Body of pancreas (tissue), 4 donors: ENCODE measurements at places on chromosomes 3 and 15. TPM values are rescaled to one million over a fixed set of nuclear protein-coding genes. Genes with fewer than 3 reads are reported as not detected.

GRCh38 chr3:121710347-121710746 is 39.2 kb downstream of the GOLGB1 start:
- DNase-seq = no peak

GRCh38 chr15:41648770-41649169 is 11.4 kb upstream of the MGA start:
- DNase-seq = no peak

GRCh38 chr3:34131091-34131490 is 332.7 kb downstream of the PDCD6IP start:
- DNase-seq = no peak

DNA sequence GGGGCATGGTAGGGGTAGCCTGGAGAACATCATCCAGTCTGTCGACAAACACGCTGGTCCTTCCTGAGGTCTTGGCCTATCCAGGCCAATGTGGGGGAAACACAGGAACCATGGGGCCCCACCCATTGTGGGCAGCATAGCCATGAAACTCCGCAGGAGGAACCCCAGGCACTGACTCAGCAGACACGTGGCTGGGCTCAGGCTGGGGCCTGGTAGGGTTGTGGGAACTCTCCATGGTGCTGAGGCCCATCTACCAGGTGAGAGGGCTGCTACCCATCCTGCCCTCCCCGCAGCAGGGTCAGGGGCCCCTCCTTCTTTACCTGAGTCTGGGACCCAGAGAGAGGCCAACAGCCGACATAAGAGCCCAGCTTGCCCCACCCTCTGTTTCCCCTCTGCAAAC is 22.6 kb upstream of the CACNA2D2 start:
- DNase-seq = peak; percentile 30

DNA sequence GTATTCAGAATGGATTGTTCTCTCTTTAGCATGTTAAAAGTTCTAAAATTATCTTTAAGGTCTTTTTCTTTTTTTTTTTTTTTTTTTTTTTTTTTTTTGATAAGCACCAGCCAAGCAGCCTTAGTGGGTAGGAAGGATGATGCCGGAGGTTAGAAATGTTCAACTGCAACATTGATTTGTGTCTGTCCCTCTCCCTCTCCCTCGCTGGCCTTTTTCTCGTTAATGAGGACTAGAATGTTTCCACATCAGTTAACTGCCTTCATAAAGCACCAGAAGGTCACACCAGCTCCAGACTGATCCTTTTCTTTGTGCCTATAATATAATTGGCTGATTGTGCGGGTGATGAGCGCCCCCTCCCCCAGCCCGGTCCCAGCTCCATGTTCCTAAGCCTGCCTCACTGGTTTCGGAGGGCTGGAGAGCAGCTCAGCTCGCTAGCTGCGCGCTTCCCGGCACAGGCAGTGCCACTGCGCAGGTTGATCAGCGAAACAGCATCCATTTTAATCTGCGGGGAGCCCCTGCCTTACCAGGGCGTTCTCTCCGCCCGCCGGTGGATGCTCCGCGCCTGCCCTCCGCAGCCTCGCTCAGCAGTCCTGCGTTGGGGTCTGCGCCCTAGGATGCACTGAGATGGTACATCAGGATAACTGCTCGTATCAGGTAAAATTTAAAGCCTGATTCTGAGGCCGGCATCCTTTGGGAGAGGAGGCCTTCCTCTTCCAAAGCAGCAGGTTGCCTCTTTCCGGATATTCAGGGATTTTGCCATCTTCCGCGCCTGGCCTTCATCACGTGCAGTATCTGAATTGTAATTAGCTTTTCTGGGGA is 148.9 kb upstream of the IL12A start:
- DNase-seq = no peak

- DNase-seq = no peak
Measured at GRCh38 chr3:17137321-17137826, 252.6 kb downstream of the PLCL2 start.

DNA sequence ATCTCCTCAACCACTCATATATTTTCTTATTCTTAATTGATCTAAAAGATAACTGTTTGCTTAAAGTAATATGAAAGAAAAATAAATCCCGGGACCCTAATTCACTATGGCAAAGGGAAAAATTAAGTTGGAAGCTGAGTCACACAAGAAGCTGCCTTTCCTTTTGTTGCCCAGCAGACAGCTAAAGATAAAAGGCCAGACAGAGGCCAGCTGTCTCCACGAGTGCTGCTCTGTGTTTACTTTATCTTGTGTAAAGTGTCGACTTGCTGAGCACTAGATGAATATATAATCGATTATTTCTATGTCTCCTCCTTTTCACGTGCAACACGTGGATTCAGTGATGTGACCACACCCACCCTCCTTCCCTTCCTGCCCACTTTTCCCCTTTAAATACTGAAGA is 52.8 kb upstream of the NSMCE3 start:
- no peak for DNase-seq

DNA sequence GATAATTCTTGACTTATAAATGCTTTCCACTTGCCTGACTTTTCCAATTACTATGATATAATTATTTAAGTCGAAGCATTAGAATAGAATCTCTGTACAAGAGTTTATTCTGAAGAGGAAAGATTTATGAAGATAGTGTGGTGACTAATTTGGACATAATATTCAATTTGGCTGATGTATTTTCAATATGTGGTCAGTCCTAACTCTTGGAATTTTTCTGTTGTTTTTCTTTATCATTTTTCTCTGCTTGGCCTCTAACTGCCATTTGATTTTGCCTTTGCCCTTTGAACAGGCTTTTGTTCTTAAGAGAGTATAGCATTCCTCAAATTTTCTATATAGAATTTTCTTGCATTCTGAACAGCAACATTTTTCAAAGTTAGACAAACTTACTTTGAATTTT is 2.6 kb upstream of the MDFIC2 start:
- no peak for DNase-seq

DNA sequence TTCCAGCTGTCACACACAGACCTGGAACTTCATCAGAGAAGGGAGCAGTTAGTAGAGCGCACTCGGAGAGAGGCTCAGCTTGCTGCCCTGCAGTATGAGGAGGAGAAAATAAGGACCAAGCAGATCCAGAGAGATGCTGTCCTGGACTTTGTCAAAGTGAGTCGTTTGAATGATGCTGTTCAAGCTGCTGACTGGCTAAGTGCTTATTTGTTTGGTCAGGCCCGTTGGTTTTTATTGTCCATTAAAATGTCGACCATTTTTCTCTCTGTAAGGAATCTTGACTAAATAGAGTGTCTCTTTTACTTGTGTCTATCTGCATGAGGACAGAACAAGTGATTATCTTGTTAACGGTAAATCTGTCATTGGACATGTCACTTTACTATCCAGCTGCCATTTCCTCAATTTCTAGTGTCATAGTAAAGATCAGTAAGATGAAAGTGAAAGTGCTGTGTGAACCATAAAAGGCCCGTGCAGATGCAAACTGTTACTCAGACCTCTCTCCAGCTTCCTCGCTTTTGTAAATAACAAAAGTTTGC is 56.9 kb downstream of the LRCH3 start:
- DNase-seq = no peak

- DNase-seq = peak; percentile 6
Measured at GRCh38 chr3:168121184-168122017, 25.7 kb upstream of the GOLIM4 start.

DNA sequence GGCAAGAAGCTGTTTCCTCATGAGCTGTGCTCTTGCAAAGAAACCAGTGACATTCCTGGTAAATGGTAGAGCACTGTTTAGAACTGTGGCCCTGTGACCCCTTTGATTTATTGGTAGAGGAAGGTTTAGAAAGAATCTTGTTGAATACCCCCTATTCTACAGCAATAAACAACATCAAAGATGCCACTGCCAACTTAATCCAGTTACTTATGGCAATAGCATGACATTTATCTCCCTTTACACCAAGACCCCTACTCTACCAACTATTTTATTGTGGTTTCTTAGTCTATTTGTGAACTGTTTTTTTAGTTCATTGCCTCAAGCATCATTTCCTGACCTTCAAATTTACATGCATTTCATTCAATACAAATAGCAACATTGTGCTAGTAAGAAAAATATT is 288.6 kb downstream of the EPHA3 start:
- no peak for DNase-seq

- DNase-seq = no peak
Measured at GRCh38 chr3:51642462-51642861, 28.6 kb upstream of the TEX264 start.

DNA sequence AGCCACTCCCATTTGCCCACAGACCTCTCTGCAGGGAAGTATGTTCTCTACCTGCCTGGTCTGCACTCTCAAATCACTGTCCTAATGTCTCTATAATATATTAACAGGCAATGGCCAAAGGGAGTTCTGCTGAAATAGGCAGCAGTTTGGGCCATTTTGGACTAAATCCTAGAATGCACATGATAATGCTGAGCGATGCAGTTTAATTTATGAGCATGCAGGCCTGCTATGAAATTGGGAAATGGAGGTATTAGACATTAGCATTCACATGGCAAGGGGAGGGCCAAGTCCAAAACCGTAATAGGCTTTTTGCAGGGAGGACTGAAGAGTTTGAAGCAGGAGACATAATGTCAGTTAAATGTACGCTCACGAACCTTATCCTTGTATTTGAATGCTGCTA is 31.3 kb downstream of the NMNAT3 start:
- no peak for DNase-seq

- DNase-seq = no peak
Measured at GRCh38 chr3:120410541-120410940, 40.3 kb downstream of the FSTL1 start.

GRCh38 chr3:50572158-50572557 is 2.8 kb downstream of the HEMK1 start:
- DNase-seq = peak; percentile 78

- no peak for DNase-seq
Measured at GRCh38 chr15:101203029-101203573, 48.7 kb downstream of the CHSY1 start.

- no peak for DNase-seq
Measured at GRCh38 chr3:90091549-90091948, 984.1 kb downstream of the EPHA3 start.

- DNase-seq = no peak
Measured at GRCh38 chr15:30859091-30859874, 44.4 kb upstream of the FAN1 start.

DNA sequence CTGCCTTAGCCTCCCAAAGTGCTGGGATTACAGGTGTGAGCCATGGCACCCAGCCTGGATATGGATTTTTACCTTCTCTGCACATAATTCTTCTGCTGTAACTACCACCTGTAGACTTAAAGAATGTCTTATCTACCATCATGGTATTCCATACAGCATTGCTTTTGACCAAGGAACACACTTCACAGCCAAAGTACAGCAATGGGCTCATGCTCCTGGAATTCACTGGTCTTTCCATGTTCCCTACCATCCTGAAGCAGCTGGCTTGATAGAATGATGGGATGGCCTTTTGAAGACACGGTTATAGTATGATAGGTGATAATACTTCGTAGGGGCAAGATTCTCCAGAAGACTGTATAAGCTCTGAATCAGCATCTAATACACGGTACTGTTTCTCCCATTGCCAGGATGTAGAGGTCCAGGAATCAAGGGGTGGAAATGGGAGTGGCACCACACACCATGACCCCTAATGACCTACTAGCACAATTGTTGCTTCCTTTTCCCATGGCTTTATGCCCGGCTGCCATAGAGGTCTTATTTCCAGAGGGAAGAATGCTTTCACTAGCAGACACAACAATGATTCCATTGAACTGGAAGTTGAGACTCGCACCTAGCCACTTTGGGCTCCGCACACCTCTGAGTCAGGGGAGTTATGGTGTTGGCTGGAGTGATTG is 60.9 kb upstream of the CDV3 start:
- no peak for DNase-seq

GRCh38 chr3:124116906-124117305 is 125.0 kb upstream of the ROPN1 start:
- DNase-seq = no peak

DNA sequence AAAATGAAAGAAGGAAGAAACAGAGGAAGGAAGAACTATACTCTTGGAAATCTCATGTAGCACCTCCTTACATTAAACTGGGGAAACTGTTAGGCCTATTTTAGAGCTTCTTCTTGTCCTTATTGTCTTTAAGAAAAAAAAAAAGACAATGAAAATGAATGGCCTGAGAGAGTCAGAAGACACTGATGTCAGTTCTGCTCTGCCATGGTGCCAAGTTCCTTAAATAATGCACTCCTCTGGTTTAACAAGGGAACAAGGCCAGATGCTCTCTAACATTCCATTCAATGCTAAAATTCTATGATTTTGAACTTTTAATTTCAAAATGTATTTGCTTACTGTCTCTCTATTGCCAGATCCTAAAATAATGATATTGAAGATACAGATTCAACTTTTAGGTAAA is 4.4 kb upstream of the MBNL1 start:
- no peak for DNase-seq

DNA sequence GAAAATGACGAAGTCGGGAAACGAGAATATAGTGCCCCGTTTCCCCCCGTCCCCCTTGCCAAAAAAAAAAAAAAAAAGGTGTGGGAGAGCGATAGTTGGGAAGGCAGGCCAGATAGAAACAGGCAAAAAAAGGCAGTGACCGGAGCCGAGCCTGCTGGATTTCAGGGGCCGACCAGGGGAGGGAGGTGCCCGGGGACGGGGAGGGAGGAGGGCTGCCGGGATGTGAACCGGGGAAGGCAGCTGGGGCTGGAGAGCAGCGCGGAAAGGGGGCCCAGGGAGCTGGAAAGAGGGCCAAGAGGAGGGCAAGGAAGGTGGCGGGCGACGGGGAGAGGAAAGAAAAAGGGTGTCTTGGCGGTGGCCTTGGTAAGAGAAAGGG is 837 bp downstream of the LRRN1 start:
- peak; percentile 35 for DNase-seq

- no peak for DNase-seq
Measured at GRCh38 chr3:187958432-187959003, 195.4 kb upstream of the LPP start.

GRCh38 chr3:181971424-181971823 is 259.7 kb downstream of the SOX2 start:
- DNase-seq = no peak

- DNase-seq = no peak
Measured at GRCh38 chr3:104885214-104885814, 481.4 kb upstream of the ALCAM start.

GRCh38 chr3:182078316-182078715 is 366.6 kb downstream of the SOX2 start:
- DNase-seq = no peak

DNA sequence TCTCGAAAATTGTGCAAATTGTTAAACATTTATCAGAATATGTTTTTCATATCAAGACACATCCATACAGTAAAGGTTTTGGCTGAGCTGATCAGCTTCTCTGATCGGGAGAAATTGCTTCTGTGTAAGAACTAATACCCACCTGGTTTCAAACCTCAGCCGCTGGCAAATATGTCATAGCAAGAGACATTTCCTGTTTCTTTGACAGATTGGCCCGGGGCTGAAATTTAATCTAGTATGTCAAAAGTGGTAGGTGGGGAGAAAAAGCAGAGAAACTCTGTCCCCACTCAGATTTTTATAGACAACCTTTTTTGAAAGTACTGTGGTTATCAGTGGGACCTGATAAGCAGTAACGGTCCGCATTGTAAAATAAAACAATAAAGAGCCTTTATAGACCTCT is 88.8 kb upstream of the SLC24A5 start:
- DNase-seq = no peak

GRCh38 chr3:113906568-113907140 is 41.2 kb upstream of the ZDHHC23 start:
- no peak for DNase-seq

The PARP15 gene
- total RNA-seq = 0.52 TPM

The ANKRD34C gene
- under 0.01 TPM for total RNA-seq

The PCSK6 gene
- total RNA-seq = 10.1 TPM

The LRTM1 gene
- not detected for total RNA-seq

The BOC gene
- total RNA-seq = 29.6 TPM
